ENCODE measurements at places on chromosomes 2 and 18.

GRCh38 chr18:69839497-69839896, 108.2 kb downstream of the CD226 start:
- no peak for DNase-seq

DNA sequence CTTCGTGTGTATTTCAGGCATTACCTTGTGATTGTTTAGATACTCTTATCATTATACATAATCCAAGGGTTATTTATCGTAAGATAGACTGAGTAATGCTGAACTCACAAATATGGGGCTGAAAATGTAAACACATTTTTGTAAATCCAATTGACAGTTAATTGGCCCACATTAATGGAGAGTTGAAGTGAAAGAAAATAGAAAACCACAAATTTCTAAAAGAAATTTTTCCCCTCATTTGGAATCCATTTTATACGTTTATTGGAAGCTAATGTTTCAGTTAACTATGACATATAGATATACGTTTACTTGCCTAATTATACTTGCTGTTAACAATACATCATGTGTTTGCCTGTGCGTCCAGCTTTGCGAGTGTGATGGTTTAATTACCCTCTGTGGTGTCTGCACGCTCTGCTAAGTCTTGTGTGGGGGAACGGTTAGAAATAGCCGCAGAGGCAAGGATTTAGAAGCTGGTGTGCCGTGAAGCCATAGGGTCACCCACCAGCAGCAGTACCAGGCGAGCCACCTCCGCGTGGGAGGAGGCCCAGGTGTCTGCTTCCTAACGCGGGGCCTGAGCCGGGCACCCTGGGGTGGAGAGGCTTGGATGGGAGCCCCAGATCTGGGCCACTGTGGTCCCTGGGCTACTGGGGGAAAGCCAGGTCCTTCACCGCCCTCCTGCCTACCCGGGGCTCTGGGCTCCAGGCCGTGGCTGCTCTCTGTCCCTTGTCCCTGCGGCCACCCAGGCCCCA, 38.0 kb downstream of the TSHZ1 start:
- no peak for DNase-seq

DNA sequence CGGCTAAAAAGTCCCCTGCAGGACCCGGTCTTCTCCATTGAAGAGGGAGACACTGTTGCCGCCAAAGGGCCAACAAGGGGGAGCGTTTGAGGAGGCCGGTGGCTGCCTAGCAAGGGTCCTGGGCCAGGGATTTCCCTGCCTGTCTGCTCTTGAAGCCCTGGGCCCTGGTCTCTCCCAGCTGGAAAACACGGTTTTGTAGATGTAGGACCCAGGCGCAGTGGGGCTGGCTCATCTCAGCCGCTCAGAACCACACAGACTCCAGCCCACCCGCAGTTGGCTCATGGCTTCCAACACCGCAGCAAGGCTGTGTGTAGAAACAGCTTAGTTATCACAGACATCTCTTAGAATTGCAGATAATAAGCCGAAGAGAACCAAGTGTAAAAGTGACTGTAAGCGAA, 57.1 kb upstream of the TWIST2 start:
- DNase-seq, result no peak

- DNase-seq, result no peak
Measured at GRCh38 chr2:108323619-108324018, 34.9 kb downstream of the SULT1C2 start.
